Subcutaneous adipose tissue (tissue), 4 donors: ENCODE measurements at places on chromosomes 6 and 20. TPM values are rescaled to one million over a fixed set of nuclear protein-coding genes. Genes with fewer than 3 reads are reported as not detected.

ZNF335 gene
- total RNA-seq: 11.7 TPM

ECHDC1 gene
- total RNA-seq: 83.8 TPM

PKIG gene
- total RNA-seq: 76.8 TPM

SRSF12 gene
- not detected for total RNA-seq

PDYN gene
- total RNA-seq: not detected

CFB gene
- 25.1 TPM for total RNA-seq

TXLNB gene
- total RNA-seq: 0.57 TPM
